NCI-H1436 (cell line): ENCODE measurements at places on chromosomes 5 and 9.

DNA sequence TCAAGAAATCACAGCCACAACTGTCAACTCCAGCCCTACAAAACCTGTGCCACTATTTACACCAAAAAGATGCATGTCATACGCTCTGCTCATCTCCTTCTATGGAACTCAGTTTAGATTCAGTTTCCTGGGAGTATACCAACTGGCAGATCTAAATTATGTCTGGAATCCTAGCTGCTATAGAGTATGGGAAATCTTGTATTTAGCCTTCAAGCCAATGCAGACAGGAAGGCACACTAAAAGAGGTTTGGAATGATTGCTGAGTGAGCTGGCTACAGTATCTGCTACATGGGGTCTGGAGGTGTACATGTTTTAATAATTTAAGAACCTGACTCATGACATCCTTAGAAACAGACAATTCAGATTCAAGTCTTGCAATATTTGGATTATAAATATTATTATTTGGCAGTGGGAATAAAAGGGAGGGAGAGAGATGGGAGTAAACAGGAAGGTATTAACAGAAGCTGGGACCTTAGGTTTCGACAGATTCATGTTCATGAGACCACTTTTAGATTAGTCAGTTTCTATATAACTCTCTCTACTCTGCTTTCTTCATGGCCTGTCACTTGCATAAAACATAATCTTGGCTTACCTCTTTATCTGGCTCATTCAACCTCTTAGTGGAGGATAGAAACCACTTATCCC lies 178.8 kb upstream of the HAPLN1 start:
- no peak for DNase-seq

GRCh38 chr5:141760193-141760592 lies 78.2 kb upstream of the ARAP3 start:
- peak; percentile 40 for DNase-seq

DNA sequence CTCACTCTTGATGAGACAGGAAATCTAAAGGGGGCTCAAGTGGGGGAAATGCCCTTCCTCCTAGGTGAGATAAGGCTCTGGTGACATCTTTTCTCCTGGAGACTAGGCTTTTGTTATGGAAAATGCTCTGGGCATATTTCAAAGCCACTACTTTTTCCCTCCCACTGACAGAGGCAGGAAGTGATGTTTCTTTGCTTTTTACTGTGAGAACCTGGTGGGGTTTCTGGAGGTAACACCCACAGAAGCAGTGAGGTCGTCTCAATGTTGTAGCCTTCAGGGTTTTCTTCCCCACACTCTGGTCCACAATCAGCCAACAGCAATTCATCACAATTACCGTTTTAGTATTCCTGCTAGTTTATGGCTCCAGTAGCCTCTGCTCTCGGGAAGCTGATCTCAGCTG lies 41.4 kb upstream of the FAM240B start:
- DNase-seq: no peak

- peak; percentile 68 for DNase-seq
These were observed 188.6 kb upstream of the ISL1 start for GRCh38 chr5:51194671-51195070.

DNA sequence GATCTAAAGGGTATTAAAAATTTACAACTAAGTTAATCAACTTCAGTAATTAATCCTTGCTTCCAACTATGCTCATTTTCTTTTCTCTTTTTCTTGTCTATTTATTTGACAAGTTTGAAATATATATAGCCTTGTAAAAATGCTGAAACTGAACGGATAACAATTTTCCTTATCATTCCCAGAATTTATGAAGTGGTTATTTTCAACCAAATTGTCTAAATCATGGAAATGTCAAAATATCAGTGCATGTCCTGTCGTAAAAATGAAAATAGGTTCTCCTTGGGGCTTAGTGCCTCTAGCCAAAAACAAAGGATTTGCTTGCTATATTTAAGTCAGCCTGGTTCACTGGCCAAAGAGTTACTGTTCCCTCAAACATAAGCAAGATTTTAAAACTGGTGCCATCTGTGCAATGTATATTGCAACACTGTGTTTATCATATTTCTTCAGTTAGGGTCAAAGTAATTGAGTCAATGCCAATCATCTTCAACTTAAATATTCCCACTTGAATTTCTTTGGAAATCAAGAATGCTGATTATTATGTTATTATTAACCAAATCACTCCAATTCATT lies 798.3 kb downstream of the MAT2B start:
- no peak for DNase-seq

DNA sequence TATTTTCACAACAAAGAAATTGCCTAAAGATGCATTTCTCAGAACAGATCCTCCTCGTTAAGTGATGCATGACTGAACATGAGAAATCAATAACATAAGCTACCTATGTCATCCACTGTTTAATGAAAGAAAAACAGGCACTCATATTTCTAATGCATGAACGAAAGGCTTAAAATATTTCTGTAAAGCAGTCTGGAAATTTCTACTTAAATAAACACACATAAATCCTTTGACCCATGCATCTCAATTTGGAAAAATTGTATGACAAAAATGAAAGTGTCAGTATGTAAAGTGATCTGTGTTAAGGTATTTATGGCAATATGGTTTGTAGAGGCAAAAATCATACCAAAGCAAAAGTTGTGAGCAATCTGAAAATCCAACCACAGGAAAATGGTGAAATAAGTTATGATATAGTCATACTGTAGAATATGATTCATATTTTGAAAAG lies 399.2 kb upstream of the GRAMD2B start:
- DNase-seq: no peak

DNA sequence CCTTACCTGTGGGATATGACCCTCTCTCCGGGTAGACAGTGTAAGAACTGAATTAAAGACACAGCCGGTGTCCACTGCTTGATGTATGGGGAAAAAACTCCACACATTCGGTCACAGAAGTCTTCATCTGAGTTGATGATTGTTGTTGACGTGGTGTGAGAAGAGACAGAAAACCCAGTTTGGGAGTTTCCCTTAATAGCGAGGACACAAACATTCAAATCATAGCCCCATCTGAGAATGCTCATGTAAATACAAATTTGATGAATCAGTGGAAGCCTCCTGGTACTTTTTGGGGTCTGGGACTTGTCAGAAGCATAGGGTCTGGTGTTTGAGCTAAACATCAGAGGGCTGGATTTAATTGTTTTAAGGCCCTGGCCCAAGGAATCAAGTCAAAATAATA lies 11.0 kb downstream of the HAVCR1 start:
- DNase-seq: no peak
